ENCODE measurements at places on chromosomes 4 and X.

- no peak for DNase-seq
Measured at GRCh38 chr4:162131256-162131655, 32.5 kb downstream of the FSTL5 start.

DNA sequence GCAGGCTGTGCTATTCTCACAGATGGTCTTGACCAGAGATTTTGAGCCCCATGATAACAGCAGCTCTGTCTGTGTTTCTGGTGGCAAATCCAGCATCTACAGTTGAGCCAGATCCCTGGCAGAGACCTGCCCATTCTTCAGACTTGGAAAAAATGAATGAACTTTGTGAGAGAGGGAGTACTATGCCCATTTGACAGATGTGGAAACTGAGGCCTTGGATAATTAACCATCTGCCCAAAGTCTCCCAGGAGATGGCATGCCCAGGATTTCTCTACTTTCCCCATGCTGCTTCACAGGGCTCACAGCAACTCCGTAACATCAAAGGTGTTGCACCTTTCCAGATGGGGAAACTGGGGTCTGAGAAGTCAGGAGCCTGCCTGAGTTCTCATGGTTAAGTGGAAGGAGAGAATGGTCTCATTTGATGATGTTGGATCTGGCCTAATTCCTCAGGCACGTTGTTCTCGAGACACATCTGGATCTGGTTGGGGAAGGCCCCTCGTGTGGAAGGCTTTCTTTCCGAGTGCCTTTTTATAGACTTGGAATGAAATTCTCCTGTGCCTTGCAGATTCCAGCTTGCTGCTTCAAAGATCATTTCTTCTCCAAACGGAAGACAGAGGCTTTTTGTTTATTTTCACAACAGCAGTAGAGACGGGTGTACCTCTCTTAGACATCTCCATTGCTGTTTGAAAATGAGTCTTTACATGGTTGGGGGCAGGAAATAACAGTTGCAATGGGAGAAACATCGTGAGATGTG lies 73.3 kb upstream of the STX18 start:
- no peak for DNase-seq

DNA sequence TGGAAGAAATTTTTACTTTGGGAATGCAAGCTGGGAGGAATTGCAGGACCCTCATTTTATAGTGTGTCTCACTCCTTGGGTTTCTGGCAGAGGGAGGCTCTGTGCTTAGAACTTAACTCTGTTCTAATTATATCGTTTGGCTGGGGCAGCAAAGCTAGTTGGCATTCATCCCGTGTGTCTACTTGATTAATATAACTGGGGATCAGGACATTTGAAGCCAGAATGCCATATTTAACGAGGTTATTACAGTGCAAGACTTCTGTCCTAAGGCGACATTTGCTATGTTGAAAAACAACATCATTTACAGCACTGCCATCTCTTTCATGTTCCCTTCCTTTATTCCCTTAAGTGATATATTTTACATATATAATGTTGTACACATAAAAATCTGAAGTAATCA lies 179.1 kb upstream of the TBC1D9 start:
- no peak for DNase-seq

DNA sequence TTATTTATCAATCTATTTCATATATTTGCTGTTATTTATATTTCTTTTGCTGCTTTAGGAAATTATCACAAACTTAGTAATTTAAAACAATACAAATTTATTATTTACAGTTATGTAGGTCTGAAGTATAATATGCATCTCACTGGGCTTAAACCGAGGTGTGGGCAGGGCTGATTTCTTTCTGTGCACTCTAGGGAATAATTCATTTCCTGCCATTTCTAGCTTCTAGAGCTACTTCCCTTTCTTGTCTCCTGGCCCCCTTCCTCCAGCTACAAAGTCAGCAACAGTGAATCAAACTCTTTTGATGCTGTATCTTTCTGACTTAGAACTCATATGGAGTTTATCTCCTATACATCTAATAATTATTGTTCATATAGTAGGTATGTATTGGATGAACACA lies 303.5 kb upstream of the ARSJ start:
- DNase-seq: no peak

DNA sequence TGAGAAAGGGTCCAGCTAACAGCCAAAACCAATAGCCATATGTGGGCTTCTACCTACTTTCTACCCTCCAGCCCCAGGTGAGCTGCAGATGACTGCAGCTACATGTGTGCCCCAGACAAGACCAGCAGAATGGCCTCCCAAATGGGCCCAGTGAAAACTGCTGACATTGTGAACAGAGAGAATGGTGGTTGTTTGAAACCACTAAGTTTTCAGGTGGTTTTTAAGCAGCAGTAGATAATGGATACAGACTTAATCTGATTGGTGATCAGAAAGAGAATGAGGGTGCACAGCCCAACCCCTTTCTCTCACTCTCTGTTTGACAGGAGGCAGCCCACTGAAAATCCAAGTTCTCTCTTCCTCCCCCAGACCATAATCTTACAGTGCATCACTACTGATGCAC lies 42.5 kb upstream of the BBS12 start:
- peak; percentile 35 for DNase-seq

GRCh38 chrX:28398342-28398741 lies 188.9 kb upstream of the IL1RAPL1 start:
- no peak for DNase-seq

DNA sequence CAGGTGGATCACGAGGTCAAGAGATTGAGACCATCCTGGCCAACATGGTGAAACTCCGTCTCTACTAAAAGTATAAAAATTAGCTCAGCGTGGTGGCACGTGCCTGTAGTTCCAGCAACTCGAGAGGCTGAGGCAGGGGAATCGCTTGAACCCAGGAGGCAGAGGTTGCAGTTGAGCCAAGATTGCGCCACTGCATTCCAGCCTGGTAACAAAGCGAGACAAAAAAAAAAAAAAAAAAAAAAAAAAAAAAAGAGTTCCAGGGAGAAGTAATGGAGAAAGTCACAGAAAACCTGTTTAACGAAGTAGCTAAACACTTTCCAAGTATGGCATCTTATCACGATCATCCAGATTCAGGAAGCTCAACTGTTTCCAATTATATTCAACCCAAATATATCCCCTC lies 10.9 kb downstream of the KLHL4 start:
- DNase-seq: no peak

DNA sequence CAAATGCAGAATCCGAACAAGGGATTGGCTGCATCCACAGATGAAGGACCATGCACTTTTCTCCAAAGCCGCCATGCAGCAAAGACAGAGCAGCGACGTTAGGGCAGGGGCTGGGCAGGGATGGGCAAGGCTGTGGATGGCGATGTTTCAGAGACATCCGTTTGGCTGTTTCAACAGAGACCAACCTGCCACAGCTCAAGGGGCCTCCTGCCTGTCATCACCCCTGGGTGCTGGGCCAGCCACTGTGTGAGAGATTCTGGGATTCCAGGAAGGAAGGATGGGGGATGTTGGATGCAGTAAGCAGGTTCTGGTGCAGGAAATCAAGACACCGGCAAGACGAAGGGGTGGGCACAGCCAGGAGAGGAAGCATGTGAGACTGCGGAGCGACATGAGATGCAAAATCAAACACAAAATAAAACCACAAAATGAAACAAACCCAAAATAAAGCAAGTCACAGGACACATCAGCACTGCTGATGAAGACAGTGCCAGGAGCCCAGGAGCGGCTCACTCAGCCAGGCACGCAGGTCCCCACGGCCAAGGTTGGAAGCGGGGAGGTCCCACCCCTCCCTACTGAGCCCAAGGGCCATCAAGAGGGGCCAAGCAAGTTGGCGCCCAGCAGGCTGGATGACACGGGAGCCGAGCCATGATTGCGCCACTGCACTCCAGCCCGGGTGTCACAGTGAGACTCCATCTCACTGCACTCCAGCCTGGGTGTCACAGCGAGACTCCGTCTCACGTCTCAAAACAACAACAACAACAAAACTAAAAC lies 68.1 kb downstream of the FAM53A start:
- DNase-seq: no peak

DNA sequence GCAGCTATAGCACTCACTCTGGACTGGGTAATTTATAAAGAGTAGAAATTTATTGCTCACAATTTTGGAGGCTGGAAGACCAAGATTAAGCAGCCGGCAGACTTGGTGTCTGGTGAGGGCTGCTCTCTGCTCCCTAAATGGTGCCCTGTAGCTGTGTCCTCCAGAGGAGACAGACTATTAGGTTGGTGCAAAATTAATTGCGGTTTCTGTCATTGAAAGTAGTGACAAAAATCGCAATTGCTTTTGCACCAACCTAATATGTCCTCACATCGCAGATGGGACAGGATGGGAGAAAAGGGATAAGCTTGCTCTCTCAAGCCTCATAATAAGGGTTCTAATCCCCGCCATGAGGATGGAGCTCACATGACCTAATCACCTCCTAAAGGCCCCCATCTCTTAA lies 258.1 kb upstream of the VCX3A start:
- DNase-seq: no peak

DNA sequence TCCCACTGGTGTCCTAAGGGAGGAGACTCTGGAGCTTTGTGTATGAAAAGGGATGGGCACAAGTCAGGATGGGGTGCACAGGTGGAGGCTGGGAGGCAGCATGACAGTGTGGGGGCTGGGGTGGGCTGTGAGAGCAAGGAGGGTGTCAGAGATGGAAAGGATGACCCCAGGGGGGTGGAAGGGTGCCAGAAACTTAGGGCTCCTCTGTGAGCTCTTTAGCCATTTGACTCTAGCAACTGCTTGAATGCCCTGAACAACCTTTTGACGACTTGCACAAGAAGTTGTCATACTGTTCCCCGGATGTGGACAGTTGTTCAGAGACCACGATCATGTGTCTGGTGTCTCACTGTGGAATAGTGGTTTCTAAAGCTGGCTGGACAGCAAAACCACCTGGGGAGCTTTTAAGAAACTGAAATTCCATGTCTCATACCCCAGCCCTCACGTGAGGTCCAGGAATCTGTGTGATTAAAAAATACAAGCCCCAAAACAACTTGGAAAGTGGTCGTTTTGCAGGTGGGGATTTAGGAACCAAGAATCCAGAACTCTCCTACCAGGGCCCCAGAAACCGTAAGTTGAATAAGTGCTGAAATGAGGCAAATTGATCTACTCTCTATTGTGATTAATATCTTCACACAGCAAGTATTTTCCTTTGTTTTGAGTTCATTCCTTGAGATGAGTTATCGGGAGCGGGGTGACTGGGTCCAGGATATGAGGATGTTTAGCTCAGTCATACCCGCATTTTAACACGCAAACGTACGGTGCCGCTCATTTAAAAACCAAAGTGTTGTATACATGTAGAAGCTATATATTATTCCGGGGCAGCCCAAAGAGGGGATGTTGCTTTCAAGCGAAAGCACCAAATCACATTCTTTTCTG lies 3.4 kb downstream of the RHOH start:
- DNase-seq: peak; percentile 80

DNA sequence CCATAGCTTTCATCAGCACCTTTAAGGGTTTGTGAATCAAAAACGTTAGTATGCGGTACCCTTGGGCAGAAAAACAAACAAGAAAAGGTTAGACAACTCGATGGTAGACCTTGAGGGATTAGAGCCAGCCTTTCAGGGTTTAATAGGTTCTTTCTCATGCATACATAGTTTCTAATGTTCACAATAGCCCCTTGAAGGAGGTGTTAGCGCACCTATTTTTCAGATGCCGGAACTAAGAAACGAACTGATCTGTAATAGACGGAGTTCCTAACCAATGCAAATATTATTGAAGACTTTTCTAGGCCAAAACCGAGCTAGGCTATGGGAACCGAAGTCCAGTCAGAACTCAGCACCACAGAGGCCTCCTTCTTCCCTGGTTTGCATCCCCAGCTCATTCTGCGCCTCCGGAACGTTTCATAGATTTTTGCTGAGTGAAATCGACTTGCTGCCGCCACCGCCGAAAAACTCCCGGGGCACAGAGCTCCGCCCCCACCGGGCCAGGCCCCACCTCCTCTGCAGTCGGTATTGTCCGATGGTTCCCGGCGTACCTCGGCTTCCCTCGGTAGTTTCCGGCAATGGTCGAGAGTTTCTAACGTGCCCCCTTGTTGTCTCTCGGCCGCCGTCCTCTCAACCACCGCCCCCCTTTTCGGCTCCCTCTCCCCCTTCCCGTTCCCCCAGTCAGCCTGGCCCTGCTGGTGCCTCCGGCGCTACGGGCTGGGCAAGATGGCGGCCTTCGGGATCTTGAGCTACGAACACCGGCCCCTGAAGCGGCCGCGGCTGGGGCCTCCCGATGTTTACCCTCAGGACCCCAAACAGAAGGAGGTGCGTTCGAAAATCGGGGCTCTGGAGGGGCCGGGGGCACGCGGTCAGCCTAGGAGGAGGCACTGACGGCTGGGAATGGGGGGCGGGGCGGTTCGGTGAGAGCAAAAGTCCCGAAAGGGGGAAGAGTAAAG lies at the start of gene MED12:
TSS of gene MED12 (plus strand) at position 565 of the 953 bp plus-strand sequence. CDS start at position 724, 159 bp downstream.
- DNase-seq: peak; percentile 87

DNA sequence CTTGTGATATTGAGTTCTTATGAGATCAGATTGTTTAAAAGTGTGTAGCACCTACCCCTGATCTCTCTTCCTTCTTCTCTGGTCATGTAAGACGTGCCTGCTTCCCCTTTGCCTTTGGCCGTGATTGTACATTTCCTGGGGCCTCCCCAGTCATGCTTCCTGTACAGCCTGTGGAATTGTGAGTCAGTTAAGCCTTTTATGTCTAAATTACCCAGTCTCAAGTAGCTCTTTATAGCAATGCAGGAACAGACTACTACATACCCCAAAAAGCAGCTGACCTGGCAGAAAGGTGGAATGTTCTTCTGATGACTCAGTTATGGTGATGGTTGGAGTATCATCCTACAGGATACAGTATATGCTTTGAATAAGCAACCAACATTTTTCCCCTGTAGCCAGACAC lies 11.4 kb upstream of the MCUB start:
- peak; percentile 29 for DNase-seq

GRCh38 chrX:133645977-133646718 lies 230.9 kb upstream of the GPC4 start:
- no peak for DNase-seq

DNA sequence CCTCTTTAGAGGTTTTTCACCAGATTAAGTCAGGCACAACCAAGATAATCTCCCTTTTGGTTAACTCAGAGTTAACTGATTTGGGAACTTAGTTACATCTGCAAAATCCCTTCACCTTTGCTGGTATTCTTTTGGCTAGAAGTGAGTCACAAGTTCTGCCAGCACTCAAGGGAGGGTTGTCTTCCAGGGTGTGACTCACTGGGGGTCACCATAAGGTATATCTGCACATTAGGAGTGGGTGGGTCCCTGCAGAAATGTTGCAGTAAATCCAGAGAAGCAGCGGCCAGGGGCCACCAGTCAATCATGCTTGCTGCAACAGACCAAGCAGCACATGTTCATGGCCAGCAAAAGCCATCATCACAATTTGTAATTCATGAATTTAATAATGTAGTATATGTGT lies 59.8 kb upstream of the MAML3 start:
- no peak for DNase-seq

GRCh38 chrX:153519569-153520286 lies 2.3 kb downstream of the ATP2B3 start:
- DNase-seq: no peak

- DNase-seq: no peak
Measured at GRCh38 chrX:153781428-153782047, 697 bp downstream of the SRPK3 start.

Data from activated naive CD4-positive, alpha-beta T cell treated with anti-CD3 and anti-CD28 coated beads, Interleukin-2, amount 10 ng/mL, durations not matched to agents 7 days and 5 days (primary cell).